HuH-7 (cell line): ENCODE measurements at places on chromosomes 5 and 9.

DNA sequence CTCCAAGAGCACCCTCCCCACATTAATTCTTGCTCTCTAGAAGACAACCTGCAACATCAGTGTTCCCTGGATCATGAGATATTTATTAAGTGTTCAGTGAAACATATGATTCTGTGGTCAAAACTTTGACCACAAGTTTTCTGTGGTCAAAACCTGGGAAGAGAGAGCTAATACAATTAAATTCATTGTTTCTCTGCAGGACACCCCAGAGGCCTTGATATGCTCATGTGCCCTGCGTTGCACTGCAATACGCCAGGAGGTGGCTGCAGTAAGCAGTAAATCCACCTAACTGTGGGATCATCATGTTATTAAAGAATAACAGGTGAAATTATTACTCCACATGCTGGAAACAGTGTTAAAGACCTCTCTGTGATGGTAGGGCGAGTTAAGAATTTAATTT is 109.3 kb upstream of the SPDL1 start:
- no peak for DNase-seq

DNA sequence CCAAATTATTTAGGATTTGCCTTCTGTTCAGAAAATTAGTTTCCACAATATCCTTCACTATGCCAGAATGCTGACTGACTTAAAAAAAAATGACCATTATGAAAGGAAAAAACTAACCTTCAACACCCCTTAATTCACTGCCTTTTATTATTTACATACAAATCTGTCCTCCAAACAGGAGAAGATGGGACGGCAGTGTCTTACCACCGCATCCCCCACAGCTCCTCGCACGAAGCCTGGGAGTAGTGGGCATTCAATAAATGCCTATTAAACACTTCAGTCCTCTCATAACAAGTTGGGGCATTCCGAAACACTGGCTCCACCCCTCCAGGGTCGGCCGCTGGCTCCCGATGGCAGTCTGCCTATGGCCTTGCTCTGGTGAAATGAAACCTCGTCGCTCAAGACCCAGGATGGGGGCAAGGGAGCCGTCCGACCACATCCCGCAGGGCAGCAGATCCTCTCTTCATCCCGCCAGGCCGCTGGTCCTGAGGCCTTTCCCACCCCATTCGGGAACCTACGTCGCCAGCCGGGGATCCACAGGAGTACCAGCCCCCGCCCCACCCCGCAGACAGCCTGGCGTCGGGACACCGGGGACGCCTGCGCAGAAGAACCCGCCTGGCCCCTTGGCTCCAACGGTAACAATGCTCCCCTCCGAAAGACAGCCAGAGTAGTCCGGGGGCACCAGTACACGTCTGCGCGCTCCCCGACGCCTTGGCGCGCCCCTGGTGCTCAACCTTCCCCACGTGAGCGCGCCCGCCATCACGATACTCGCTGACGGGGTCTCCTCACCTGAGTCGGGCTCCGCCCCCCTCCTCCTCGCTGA is 613 bp downstream of the ZBTB5 start:
- no peak for DNase-seq

GRCh38 chr5:138543730-138544104 is 681 bp upstream of the ETF1 start:
- no peak for DNase-seq

DNA sequence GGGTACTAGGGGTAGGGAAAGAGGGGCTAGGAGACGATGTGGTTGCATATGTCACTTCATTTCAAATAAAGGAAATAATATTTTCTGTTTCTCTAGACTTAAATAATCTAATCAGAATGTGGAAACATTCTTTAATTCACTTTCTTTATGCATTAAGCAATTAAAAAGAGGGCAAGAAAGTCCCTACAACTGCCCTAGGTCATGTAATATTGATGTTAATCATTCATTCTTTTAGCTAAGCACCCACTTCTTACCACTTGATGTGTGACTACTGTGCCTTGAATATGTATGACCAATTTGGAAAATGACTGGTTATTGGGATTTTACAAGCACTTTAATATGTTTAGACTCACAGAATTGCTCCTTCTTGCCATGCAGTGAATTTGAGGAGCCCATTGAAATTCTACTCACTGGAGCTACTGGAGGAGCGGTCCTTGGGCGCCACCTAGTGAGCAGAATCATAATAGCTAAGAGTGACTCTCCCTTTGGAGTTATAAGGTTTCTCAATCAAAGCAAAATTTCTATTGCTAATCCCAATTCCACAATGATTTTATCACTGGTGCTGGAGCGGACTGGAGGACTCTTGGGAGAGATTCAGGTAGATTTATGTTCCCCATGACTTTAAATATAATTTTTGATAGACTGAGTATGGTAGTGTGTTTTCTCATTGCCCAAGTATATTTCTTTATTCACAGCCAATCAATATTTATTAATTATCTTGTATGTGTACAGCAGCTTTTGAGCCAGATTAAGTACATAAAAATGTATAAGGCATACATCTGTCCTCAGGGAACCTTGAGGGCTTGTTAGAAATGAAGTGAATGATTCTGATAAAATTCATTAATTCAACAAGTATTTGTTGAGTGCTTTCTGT is 225.1 kb downstream of the ADGRV1 start:
- DNase-seq = peak; percentile 28

- DNase-seq = no peak
Measured at GRCh38 chr5:150342583-150342982, 14.9 kb upstream of the TCOF1 start.

GRCh38 chr9:7735311-7735710 is 64.3 kb downstream of the DMAC1 start:
- no peak for DNase-seq

DNA sequence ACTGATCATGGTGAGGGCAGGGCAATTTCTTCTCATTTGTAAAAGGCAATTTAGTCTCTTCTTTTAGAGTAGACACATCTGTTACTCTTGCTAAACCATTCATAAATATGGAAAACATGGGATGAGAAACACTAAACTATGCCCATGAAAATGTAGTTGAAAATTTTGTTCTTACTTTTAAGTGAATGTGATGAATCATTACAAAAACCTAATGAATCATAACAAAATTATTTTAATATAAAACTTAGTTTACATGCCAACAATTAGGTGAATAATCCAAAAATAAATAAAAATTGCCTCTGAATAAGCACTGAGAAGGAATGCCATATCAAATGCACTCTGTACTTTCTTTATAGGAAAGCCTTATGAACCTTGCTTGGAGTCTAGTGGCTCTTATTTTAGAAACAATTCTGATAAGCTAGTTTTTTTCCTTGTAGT is 297.7 kb upstream of the EFNA5 start:
- no peak for DNase-seq

- no peak for DNase-seq
Measured at GRCh38 chr5:68378204-68378820, 162.8 kb downstream of the PIK3R1 start.

GRCh38 chr5:54180630-54181031 is 129.7 kb downstream of the ARL15 start:
- no peak for DNase-seq

- no peak for DNase-seq
Measured at GRCh38 chr5:153860195-153860886, 178.4 kb downstream of the FAM114A2 start.

- no peak for DNase-seq
Measured at GRCh38 chr5:180717989-180718388, 21.9 kb downstream of the OR2Y1 start.

DNA sequence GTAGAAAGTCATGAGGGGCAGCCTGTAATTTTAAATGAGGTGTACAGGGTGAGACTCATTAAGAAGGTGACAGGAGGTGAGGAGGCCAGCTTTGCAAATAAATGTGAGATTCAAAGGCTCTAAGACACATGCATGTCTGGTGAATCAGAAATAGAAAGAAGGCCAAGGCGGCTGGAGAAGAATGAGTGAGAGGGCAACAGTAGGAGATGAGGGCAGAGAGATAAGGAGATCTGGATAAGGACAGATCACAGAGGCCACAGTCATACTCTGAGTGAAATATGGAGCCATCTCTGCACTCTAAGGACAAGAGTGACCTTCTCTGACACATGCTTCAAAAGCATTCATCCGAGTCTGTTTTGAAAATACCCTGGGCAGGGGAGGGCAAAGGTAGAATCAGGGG is 90.7 kb downstream of the RAD23B start:
- no peak for DNase-seq

DNA sequence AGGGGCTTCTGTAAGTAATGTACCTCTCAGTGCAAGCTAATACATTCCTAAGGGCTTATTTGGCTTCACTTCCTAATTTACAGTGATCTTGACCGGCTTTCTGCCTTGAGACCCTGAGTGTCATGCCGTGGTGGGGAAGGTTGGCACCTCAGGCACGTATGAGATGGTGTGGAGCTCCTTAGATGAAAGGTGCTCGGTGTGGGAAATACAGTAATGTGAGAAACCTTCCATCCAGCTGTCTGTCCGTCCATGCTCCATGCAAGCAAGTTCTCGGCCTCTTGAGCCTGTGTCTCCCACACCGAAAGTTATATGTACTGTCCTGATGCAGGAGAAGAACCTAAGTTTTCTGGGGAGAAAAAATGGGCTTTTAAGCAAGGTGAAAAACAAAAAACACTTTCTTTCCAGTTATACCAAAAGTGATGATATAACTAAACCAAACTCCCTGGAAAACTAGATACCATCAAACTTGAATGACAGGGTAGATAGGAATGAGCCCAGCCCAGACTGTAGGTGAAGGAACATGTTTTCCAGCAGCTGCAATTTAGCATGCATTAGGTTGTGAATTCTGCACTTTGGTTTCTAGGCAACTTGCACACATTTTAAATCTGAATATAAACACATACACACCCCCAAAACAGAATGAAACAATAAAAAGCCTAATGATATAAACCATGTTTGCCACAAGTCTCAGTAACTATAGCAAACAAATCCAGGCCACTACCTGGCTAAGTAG is 279.6 kb downstream of the FANCC start:
- no peak for DNase-seq

DNA sequence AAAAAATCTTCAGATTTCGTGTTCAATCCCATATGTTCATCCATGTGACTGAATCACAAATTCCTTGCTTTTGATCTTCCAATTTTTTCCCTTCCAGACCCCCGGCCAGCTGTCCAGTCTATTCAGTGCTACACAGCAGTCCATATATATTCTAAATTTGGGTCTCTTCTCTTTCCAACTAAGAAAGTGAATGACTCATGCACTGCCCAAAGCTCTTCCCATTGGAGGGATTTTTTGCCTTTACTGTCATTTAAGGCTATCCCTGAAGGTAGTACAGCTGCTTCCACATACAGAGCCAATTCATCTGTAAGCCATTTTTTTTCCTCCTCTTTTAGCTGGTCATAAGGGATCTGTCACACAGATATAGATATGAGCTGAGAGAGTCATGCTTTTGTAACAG is 478.3 kb downstream of the DMRT2 start:
- no peak for DNase-seq

DNA sequence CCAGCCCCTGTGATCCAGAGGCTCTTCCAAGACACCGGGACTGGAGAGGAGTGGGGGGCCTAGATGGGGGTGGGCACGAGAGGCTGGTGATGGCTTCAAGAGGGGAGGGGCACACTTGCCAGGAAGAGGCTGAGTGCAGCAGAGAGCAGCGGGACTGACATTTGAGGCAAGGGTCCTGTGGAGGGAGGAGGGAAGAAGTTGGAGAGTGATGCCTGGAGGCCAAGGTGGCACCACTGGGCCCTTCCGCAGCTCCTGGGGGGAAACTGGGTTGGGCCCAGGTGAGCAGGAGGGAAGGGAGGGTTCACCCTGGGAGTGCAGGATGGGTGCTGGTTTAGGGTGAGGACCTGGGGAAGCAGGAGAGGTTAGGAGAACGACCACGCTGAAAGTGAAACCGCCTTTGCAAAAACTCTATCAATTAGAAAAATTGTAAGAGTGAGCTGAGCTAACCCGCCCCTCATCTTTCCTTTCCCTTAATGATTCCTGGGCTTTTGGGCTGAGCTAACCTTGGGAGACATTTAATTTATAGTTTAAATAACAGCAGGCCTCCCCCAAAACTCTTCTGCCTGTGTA is 26.2 kb downstream of the ABO start:
- no peak for DNase-seq

- DNase-seq = no peak
Measured at GRCh38 chr5:174172152-174172551, 126.6 kb downstream of the NSG2 start.

DNA sequence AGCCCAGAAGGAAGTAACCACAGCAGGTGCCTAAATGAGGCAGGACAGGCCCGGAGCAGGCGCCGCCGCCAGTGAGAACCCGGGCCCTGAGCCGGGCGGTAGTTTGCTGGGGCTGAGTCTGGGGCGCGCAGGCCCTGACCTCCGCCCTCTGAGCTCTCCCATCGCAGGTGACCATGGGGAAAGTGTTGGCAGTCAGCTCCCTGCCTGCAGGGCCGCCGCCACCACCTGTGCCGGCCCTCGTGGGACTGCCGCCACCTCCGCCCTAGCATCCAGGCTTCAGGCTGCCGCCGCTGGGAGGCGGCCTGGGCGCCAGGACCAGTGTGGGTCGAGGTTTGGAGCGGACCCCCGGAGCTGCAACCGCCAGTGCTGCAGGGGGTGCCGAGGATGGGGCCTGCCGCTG is 61.1 kb downstream of the TARS1 start:
- DNase-seq = no peak
